ENCODE measurements at places on chromosomes 5 and 9.

DNA sequence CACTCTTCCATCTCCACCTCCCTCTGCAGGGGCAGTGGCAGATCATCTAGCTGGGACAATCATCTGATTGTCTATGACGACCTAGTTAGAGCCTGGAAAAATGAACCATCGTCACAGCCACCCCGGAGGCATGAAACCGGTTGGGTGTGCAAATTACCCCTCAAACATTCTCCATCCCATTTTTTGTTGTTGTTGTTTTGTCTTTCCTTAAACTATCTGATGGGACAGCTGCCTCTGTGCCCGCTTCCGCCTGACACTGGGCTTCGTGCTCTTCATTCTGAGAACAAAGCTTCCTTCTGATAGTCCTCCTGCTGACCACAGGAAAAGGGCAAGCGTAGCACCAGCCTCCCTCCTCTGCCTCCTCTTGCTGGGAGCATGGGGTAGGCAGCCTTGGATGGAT lies 7.0 kb upstream of the NDST1 start:
- no peak for DNase-seq

- DNase-seq = no peak
These were observed 26.0 kb downstream of the SLCO4C1 start for GRCh38 chr5:102270036-102270435.

- no peak for DNase-seq
These were observed 586.9 kb downstream of the TLE4 start for GRCh38 chr9:80158554-80159170.

- DNase-seq = peak; percentile 53
These were observed 9.1 kb upstream of the AK3 start for GRCh38 chr9:4750023-4750673.

GRCh38 chr5:179608131-179608581 lies 15.3 kb downstream of the HNRNPH1 start:
- DNase-seq = peak; percentile 38

GRCh38 chr5:141260458-141261237 lies 15.5 kb downstream of the PCDHB15 start:
- DNase-seq = no peak

- no peak for DNase-seq
These were observed 19.7 kb downstream of the MUSK start for GRCh38 chr9:110688329-110688728.

GRCh38 chr5:90184764-90185163 lies 224.8 kb downstream of the CETN3 start:
- no peak for DNase-seq

DNA sequence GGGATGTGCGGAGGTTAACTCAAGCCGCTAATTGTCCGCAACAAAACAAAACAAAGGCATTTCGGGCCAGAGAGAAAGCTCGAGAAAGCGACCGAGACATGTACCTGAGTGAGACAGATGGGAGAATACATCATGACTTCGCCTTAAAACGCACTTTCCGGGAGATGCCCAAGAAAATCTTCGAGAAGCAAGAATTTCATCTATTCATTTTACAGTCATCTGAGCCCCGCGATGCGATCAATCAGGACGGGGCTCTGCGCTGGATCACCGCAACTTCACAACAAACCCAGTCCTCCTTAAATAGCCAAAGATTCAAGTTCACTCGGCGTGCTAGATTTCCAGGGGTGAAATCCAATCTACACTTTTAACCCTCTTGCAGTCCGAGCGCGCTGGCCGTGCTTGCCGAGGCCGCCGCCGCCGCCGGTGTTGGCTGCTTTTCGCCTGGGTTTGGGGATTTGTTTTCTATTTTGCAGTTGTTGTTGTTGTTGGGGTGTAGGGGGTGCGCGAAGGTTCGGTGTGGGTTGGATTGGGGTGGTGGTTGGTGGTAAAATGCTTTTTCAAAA lies 482 bp downstream of the NFIB start:
- no peak for DNase-seq

DNA sequence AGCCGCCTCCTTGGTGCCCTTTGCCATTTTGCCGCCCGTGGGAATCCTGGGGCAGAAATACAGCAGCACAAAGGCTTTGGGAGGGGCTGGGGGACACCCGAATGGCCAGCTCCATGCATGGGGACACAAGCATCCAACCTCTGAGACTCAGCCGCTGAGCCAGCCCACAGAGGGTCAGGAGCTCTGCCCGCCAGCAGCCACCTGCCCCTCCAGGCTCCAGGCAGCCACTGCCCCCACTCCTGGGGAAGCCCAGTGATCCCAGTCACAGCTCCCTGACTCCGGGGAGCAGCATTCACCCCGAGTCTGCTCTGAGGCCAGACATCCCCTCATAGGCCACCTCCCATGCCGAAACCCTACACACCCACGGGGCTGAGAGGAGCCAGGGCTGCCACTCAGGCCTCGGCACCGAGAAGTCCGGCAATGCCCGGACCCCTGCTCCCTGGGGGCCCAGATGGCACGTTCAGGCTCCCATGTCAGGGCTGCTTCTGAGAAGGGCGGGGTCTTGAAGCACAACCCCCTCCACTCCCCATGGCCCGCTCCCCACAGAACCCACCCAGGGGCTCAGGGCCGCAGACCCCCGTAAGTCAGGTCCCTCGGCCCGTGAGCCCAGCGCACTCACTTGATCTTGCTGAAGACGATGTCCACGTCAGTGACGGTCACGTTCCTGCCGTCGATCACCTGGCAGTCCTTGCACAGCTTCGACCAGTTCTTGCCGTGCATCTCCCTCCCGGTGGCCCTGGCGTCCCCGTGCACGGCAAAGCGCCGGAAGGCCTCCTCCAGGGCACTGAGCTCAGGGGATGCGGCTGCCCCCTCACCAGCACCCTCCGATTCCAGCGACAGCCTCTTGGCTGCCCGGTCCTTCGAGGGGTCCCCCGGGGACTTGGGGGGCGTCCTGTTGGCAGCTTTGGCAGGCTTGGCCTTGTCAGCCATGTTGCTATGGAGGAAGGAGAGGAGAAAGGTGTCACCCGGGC lies 15.7 kb downstream of the TPPP start:
- DNase-seq = no peak

- no peak for DNase-seq
These were observed 367.9 kb downstream of the CYLC2 start for GRCh38 chr9:103362986-103363385.

GRCh38 chr9:94983552-94983951 lies 257.1 kb downstream of the AOPEP start:
- no peak for DNase-seq

DNA sequence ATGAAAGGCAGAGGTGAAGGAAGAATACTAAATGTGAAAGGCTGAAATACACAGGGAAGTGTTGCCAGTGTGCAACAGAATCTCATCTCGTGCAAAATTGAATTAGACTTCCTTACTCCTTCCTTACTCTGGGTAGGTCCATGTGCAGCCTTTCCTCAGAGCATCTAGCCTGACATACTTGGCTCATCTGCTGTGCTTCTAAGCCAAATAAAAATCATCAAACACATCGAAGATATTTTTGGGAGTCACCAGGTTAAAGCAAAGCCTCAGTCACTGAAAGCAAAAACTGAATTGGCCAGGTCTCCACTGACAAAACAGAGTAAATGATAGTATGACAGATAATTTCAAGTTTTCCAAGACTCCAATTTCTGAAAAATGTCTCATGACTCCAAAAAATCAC lies 19.3 kb downstream of the STARD4 start:
- DNase-seq = no peak

DNA sequence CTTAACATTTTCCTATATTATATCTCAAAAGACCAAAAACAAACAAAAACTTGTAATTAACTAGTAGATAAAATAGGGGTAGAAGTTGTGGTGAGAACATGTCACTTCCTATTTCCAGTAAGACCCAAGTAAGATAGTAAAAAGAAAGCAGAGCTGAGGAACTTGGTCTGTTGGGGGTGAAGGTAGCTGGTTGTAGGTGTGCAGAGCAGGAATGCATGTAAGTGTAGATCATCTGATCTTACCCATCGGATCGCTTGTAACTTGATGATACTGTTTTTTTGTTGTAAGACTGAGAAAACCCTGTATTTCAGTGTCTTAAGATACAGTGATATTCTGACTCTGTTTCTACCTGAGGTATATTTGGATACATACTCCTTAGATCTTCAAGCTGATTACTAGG lies 5.7 kb downstream of the SRP19 start:
- DNase-seq = no peak

DNA sequence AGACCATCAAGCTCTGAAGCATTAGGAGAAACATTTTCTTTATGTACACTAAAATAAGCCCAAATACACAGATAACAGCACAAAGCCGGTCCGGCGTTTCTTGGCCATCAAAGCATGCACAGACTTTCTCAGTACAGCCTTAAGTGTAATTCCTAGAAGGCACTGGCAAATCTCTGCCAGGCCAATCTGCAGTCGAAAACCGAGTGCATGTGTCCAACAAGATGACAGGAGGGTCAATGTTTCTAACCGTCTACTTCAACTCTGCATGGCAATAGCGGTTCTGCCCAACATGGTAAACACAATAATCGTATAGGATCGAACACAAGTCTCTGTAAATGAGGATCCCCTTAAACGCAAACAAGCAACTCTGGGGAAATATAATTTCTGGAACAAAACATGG lies 1.1 kb downstream of the ARL15 start:
- no peak for DNase-seq

DNA sequence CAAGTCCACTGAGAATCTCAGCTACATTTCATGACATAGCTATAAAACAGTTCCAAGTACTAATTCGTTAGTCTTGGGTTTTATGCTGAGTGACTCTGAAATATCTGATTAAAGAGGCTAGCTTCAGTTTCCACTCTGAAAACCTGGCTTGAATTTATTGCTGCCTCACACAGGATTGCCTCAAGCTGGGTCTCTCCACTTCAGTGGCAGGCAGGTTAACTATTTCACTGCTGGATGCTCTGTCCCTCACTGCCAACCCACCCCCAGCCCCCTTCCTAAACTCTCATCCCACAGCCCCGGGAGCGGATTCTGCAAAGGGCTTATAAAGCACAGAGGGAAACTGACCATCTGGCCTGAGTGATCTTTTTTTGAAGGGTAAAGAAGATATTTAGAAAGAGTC lies 318.3 kb downstream of the MLLT3 start:
- DNase-seq = no peak

- DNase-seq = no peak
These were observed 859.1 kb downstream of the MAT2B start for GRCh38 chr5:164364237-164365208.

DNA sequence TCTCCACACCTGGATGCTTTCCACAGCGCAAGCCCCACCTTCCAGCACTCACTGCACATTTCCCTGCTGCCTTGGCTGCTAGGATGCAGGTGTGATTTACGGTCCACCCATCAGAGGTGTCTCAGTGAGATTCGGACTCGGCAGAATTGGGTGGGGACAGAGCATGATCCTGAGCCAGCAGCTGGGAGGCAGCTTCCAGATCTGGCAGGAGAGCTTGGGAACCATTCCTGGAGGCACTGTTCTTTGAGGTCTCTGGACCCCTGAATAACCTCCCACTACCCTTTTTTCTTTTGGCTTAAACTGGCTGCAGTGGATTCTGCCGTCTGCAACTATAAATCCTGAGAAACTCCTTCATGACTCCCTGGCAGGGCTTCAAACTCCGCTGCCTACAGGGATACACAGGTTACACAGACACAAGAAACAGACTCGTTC lies 99.6 kb upstream of the PHYKPL start:
- no peak for DNase-seq

GRCh38 chr9:101618698-101619097 lies 23.9 kb upstream of the PPP3R2 start:
- DNase-seq = no peak

GRCh38 chr9:129542741-129543140 lies 78.2 kb downstream of the C9orf50 start:
- DNase-seq = no peak

DNA sequence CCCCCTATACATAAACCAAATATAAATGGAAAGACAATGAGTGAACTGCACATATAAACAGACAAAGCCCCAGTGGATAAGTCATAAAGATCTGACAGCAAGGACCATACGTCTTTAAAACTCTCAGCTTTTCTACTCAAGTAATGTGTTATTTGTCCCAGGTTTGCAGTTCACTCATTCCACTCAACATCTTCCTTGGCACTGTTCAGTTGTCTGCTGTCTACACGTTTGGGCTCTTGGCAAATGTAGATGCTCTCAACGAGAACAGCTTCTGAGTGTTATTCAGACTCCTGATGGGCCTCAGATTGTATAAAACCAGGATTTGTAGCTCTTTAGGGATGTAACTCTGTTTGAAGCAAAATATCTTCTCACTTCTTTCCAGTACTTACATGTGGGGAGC lies 198.2 kb upstream of the SEMA6A start:
- no peak for DNase-seq

GRCh38 chr5:35644543-35644942 lies 26.9 kb downstream of the SPEF2 start:
- no peak for DNase-seq

- DNase-seq = no peak
These were observed 2243.8 kb upstream of the C9orf72 start for GRCh38 chr9:29816954-29817703.

DNA sequence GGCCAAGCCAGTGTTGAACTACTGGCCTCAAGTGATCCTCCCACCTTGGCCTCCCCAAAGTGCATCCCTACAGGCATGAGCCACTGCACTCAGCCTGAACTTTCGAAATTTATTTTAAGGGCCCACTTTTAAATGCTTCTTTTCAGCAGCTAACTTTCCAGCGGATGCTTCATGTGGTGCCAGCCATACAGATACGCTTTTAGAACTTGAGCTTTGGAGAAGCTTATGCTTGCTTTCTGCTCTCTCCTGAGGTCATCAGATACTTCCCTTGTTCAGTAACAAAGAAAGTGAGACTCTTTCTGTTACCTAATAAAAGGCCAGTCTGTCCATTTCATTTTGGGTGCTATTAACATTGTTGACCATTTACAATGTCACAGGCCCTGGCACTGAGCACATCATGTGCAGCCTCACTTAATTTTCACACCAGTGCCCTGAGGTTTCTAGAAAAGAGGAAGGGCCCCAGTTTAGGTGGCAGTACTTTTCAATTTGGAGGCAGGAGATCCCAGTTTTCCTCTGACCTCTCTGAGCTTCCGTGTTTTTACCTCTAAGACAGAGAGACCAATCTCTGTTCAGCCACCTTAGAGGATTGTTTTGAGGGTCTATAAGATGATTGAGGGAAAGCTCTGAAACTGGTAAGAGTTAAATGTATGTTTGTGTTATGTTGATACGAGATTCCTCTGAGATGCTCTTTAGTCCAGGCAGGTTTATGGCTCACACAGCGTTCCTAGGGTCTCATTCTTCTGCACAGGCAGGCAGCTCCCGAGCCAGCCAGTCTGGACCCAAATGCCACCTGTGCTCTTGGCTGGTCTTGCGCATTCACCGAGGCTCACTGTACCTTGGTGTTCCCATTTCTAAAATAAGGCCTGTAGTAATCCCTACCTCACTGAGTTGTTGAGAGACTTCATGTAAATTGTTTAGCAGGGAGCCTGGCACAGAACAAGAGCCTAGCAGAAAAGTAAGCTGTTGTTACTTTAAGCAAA lies 4.4 kb downstream of the ABL1 start:
- no peak for DNase-seq

DNA sequence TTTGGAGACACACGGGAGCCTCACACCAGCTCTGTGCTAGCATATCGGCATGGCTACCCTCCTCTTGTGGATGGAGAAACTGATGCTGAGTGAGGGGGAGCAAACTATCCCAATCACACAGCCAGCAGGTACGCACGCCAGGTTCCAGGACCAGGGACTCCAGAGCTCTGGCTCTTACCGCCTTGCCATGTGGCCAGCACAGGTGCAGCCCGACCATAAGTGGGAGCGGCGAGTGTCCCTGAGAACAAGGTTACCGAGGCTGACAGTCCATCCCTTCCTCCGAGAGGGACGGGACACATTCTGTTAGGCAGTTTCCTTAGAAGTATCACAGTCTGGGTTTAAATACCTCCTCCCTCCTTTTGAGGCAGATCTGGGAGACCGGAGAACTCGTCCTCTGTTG lies 86.0 kb downstream of the PAX5 start:
- no peak for DNase-seq

All from CD4-positive, alpha-beta T cell treated with Interleukin-2 at 100 ng/mL for 4 hours (primary cell).